Daoy (cell line): ENCODE measurements at places on chromosomes 12 and 14.

GRCh38 chr14:36430662-36431084 lies 89.4 kb downstream of the NKX2-1 start:
- DNase-seq, result no peak

GRCh38 chr14:59507752-59508103 lies 23.4 kb downstream of the JKAMP start:
- DNase-seq, result no peak

- DNase-seq, result no peak
Observed at GRCh38 chr12:111355201-111355925, 13.5 kb downstream of the PHETA1 start.

DNA sequence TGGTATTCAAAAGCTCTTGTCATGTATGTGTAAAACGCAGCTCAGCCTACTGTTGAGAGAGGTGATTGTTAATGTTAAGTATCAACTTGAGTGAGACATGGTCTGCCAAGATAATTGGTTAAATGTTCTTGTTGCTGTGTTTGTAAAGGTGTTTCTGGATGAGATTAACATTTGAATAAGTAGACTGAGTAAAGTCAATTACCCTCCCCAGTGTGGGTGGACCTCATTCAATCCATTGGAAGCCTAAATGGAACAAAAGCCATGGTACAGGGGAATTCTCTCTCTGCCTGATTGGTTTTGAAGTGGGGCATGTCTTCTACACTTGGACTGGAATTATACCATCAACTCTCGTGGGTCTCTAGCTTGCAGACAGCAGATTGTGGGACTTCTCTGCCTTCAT lies 63.8 kb upstream of the RERGL start:
- DNase-seq, result no peak

GRCh38 chr14:47917344-47917954 lies 242.0 kb upstream of the MDGA2 start:
- DNase-seq, result peak; percentile 17

GRCh38 chr14:22996768-22997654 lies 12.9 kb downstream of the C14orf93 start:
- DNase-seq, result no peak

- DNase-seq, result no peak
Observed at GRCh38 chr14:23358042-23358441, 5.4 kb upstream of the SLC22A17 start.

- DNase-seq, result peak; percentile 21
Observed at GRCh38 chr12:92028441-92028709, 117.3 kb downstream of the BTG1 start.

GRCh38 chr12:65098364-65098763 lies 22.7 kb downstream of the WIF1 start:
- DNase-seq, result peak; percentile 70

DNA sequence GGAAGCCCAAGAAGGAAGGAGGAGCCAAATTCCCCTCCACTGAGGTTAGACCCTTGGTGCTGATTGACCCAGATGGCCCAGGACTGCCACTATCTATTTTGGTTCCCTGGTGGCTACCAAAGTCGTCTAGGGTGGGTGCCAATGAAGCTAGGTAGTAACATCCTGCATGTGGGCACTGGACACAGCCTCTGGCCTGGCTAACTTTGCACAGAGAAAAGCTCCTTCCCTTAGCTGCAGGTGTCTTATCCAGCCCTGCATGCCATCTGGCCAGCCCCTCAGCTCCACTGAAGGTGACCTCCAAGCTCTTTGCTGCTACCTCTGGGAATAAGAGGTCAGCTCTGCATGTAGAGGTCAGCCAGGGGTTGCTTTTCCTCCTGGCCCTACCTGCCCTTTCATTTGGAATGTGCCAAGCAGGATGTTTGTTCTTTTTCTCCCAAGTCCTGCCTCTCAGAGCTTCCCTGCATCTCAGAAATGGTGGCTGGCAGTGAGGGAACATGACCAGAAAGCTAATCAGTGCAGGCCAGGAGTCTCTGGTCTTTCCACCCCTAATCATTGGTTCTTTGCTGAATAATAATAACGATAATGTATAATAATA lies 34.0 kb downstream of the JDP2 start:
- DNase-seq, result no peak

GRCh38 chr12:92221656-92222315 lies 76.1 kb upstream of the BTG1 start:
- DNase-seq, result no peak

DNA sequence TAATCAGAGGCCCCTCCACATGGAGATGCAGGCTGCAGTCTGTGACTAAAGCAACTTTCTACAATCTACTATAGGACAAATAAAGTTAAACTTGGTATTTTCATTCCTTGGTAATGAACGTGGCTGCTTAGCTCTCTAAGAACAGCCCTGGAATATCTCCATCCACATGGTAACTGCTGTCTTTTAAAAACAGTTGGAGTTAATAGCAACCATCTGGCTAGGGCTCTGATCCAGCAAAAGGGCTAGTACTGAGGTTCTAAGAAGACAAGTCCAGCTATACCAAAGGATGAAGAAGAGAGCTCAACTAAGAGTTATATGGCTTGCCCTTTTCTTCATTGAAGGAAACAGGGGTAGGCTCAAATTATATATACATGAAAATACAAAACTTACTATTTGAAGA lies 920.1 kb downstream of the FLRT2 start:
- no peak for DNase-seq

- no peak for DNase-seq
Observed at GRCh38 chr12:66041651-66042363, 88.7 kb downstream of the LLPH start.

DNA sequence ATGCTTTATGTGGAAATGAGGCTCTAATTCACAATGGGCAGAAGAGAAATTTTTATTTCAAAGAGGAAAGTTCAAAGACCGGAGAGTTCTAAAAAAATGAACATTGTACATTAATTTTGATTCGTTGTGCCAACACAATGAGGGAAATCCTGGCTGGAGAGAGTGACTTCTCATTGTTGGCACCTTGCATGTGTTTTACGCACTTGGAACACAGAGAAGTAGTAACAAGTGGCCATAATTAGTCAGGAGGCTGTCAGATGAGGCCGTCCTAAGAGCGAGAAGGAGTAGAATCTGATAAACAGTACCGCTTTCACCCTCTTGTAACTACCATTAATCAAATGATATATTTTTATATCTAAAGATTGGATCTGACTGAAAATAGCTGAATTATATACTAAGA lies 6.9 kb downstream of the LMO3 start:
- DNase-seq, result no peak

- DNase-seq, result no peak
Observed at GRCh38 chr12:120090206-120090605, 26.3 kb downstream of the RAB35 start.

DNA sequence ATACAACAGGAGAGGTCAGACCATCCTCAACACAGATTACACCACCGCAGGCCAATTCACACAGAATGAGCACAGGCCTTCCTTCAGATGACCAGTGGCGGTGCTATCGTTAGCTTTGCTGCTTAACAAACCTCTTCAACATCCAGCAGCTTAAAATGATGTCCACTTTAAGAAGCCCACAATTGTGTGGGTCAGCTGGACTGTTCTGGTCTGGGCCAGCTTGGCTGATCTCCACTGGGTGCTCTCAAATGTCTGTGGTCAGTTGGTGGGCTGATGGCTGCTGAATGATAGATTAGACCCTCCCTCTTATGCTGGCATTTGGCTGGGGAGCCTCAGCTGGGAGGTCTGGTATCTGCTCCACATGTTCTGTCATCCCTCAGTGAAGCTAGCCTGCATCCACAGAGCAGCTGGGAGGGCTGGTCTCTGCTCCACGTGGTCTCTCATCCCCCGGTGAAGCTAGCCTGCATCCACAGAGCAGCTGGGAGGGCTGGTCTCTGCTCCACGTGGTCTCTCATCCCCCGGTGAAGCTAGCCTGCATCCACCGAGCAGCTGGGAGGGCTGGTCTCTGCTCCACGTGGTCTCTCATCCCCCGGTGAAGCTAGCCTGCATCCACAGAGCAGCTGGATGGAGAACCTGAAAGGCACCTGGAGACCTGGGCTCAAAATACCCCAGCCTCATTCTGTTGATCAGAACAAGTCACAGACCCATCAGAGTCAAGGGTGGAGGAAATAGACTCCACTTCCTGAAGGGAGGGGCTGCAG lies 203.6 kb upstream of the DIO3 start:
- DNase-seq, result no peak

DNA sequence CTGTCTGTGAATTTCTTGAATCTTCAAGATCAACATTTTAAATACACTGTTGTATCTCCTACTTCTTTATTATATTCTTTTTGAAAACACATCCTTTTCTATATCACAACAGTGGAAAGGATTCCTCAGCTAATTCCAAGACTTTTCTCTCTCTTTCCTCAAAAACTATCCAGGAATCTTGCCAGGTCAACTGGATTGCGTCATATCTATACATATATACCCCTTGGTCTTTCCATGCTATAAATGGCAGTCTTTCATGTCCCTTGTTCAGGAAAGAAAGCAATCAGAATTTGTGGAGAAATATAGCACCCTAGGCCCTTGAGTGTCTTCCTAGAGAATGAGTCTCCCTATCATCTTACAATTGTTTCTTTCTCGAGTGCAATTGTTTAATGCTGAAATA lies 149.0 kb downstream of the KCNA5 start:
- no peak for DNase-seq

DNA sequence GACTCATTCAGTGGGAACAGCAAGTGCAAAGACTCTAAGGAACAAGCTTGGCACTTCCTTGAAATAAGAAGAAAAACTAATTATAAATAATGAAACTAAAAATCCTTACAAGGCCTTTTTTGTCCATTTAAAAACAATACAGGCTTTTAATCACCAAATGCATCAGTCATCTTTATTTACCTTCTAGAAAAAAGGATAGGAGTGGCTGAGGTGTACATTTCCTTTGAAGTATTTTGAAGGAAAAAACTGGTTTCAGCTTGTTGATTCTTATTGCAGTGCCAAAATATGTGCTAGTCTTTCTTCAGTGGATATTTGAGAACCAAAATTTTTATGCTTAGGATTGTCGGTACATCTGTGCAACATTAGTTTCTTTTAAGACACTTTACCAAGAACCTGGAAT lies 29.8 kb downstream of the MED21 start:
- DNase-seq, result no peak
